NCI-H1436 treated with DMSO at 0.1 percent for 48 hours (cell line): ENCODE measurements at places on chromosomes 12 and 14.

DNA sequence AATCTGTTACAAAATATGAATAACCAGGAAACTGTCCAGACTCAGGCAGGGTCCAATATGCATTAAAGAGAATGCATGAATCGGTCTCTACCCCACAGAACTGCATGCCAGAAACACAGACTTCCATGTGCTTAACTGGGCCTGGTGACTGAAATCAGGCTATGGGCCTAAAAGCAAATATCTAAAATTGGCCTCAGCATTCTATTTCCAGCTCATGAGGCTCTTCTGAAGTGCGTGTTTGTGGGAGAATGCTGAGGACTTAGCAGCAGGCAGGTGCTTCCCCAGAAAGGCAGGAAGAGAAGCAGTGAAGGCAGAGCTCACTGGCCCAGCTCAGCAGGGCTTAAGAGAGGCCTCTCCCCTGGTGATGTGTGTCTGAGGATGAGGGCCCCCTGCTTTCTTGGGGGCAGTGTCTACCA is 48.5 kb downstream of the ADGRD1 start:
- no peak for DNase-seq

DNA sequence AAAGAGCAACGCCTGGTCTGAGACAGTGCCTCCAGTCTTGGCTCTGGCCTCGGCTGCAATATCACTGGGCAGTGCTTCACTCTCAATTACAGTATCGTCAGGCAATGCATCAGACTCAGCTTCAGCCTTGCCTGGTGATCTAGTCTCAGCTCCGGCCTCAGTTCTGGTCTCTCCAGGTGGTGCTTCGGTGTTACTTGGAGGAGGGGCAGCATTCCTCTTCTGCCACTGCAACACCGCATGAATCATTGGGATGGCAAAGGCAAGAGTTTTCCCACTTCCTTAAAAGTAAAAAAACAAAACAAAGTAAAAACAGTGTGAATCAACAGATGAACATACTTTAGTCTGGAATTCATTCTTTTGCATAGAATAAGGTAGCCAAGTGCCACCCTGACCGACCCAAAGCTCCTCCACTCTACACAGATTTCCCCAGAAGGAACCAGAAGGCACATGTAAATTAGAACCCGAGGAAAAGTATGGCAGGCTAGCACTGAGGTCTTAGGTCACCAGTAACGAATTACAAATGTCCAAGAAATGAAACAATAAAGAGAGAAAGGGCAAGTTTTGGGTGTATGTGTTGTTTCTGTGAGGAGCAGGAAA is 18.6 kb downstream of the DDX24 start:
- DNase-seq, result no peak

GRCh38 chr14:99990268-99991170 is 74.7 kb upstream of the EVL start:
- no peak for DNase-seq

- no peak for DNase-seq
Measured at GRCh38 chr14:71362920-71363584, 455.8 kb downstream of the PCNX1 start.

- DNase-seq, result no peak
Measured at GRCh38 chr14:104107101-104107581, 21.6 kb downstream of the ASPG start.

DNA sequence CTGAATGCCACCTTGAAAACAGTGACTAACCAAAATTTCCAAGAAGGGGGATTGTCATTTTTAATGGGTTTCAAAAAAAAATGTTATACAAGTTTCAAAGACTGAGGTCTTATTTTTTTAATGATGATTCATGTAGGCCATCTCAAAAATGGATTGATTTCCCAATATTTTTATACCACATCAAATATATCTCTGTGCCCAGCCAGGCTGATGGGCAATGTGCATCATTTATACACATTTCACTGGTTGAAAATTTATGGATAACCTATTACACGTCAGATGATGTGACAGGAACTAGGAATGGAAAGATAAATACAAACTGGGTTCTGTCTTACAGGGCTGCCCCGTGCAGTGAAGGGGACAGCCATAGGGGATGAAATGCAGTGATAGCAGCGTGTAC is 112.7 kb upstream of the TMPO start:
- no peak for DNase-seq

GRCh38 chr12:26226122-26226521 is 30.7 kb downstream of the SSPN start:
- DNase-seq, result no peak

GRCh38 chr12:54459355-54459754 is 14.0 kb downstream of the GTSF1 start:
- no peak for DNase-seq

GRCh38 chr14:57319636-57320192 is 50.9 kb downstream of the AP5M1 start:
- DNase-seq, result no peak

DNA sequence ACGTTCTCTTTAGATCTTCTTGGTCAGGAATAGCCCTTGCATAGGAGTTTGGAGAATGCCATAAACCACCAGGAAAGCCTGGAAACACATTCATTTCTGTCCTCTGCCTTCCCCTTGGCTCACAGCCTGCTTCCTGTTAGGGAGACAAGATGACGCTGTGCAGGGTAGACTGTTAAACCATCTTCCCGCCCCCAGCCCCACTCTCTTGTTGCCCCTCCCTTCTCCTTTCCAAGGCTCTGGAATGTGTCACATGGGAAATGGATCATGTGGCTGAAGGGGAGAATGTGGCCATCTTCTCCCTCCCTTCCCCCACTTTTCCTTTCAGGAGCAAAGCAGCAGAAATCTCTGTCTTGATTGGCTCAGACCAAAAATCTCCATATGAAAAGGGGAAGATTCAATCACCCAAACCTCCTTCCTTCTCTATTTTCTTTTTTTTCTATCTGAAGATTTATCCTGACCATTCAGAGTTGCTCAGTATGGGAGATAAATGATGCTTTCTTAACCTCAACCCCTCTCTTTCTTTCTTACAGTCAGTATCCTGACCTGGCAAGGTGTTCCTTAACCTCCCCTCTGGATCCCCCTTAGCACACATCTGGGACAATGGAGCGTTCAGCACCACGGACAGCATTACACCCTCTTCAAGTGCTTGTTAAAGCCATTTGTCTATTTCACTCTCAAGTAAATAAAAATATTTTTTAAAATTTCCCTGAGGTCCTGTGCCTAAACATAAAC is 11.4 kb downstream of the GPR19 start:
- DNase-seq, result no peak
